ENCODE measurements at places on chromosomes 1 and 21.

DNA sequence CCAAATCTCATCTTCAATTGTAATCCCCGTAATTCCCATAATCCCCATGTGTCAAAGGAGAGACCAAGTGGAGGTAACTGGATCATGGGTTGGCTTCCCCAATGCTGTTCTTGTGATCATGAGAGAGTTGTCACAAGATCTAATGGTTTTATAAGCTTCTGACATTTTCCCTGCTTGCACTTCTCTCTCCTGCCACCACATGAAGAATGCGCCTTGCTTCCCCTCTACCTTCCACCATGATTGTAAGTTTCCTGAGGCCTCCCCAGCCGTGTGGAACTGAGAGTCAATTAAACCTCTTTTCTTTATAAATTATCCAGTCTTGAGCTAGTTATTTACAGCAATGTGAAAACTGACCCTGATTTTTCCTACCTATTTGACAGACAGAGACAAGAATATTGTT lies 162.5 kb upstream of the SYT6 start:
- DNase-seq, result no peak

DNA sequence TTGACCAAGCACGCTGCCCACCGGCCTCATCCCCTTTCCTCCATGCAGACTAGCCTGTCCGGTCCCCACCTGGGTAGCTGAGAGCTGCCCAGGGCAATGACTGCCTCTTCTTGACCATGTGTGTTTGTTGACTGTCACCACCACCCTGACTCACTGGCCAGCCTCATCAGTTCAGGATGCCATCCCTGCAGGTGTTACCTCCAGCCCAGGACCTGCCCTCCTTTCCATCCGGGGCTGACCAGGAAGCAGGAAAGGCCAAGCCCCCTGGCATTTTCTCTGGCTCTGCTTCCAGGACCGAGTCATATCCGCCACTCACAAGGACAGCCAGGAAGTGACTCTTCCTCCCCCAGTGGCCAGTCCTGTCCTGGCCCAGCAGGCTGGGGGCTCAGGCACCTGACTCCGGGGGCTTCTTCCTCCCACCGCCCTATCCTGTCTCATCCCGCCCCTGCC lies 17.1 kb downstream of the EPHA2 start:
- no peak for DNase-seq

GRCh38 chr1:235047331-235047871 lies 81.2 kb downstream of the TOMM20 start:
- no peak for DNase-seq

DNA sequence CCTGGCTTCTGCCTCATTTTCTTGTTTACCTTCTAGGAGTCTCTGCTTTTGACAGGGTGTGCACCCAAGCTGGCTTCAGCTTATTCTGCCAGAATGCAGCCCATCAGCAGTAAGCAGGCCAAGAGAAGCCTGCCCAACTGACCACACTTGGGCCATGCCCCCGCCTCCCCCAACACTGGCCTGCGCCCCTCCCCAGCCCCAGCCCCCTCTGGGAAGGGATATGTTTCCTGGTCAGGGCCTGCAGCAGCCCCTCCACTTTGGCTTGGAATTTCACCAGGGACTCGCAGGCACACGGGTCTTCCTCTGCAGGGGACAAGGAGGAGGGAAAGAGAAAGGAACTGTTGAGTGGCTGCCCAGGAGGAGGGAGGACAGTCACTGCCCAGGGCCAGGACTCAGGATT lies 9.4 kb downstream of the MATN1 start:
- DNase-seq, result no peak

DNA sequence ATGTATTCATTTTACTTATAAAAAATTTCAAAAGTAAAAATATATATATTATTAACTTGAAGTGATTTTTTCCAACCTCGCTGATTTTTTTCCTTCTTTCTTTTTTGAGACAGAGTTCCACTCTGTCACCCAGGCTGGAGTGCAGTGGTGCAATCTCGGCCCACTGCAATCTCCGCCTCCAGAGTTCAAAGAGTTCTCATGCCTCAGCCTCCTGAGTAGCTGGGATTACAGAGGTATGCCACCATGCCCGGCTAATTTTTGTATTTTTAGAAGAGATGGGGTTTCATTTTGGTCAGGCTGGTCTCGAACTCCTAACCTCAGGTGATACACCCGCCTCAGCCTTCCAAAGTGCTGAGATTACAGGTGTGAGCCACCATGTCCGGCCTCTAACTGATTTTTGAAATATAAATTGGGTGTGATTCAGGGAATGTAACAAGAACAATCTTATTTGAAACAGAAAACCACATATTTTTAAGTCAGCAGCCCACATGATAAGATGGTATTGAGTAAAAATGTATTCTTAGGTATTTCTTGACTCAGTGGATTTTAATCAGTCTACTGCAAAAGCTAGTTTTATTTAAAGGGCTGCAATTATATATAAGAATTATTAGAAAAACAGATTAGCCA lies 30.0 kb downstream of the ZBTB8B start:
- DNase-seq, result no peak

- no peak for DNase-seq
These were observed 84.1 kb upstream of the C21orf91 start for GRCh38 chr21:17903029-17903806.

GRCh38 chr1:147162093-147162492 lies 10.2 kb downstream of the PRKAB2 start:
- no peak for DNase-seq

GRCh38 chr21:32392299-32392879 lies 423 bp downstream of the URB1 start:
- DNase-seq, result peak; percentile 7

GRCh38 chr1:26075421-26076144 lies 8.2 kb upstream of the TRIM63 start:
- no peak for DNase-seq

DNA sequence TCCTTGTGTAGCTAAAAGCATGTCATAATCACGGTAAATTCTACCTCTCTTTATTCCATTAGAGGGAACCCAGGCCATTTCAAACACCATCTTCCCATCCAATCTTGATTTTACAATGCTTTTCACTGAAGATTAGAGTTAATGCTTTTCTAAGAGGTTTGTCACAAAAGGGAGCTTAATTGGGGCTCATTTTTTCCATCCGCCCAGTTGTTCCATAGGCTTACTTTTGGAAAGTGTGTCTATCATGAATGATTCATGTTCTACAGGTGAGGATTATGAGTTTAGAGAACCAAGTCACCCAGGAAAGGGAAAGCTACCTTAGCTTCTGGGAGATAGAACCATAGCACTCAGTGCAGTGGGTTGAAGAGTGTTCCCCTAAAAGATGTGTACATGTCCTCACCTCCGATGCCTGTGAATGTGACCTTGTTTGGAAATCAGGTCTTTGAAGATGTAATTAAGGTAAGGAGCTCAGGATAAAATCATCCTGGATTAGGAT lies 286.9 kb upstream of the RUNX1 start:
- no peak for DNase-seq

DNA sequence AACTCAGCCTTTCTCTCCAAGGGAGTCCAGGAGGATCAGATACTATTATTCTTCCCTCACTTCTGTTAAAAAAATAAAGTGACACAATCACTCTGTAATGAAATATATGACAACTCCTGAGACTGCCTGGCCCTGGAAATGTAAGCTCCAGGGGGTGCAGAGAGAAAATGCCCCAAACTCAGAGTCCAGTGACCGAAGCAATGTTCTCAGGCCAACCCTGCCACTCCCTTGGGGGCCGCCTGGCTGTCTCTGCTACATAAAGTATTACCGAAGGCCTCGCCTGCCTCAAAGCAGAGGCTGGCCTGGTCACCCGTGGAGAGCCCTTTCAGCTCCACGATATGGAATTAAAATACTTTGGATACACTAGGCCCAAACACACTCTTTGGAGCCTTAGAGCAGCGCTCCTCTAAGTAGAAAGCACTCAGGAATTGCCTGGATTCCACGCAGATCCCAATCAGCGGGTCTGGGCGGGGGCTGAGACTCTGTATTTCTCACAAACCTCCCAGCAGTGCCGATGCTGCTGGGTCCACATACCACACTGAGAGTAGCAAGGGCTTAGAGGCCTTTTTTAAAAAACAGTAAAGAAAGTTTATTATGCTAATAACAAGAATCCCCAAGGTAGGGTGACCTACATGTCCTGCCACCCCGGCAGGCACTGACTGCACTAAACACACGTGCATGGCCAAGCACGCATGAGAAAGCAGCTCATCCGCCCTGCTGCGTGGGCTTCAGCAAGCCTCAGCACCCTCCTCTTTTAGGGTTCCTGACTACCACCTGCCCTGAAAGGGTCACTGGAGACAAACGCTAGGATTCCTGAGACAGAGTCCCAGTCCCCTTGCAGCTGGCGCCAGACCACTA lies 31.1 kb downstream of the TMCO4 start:
- no peak for DNase-seq

GRCh38 chr1:60848583-60849188 lies 233.7 kb upstream of the NFIA start:
- no peak for DNase-seq

GRCh38 chr1:173297798-173298391 lies 90.8 kb upstream of the TNFSF4 start:
- DNase-seq, result no peak

DNA sequence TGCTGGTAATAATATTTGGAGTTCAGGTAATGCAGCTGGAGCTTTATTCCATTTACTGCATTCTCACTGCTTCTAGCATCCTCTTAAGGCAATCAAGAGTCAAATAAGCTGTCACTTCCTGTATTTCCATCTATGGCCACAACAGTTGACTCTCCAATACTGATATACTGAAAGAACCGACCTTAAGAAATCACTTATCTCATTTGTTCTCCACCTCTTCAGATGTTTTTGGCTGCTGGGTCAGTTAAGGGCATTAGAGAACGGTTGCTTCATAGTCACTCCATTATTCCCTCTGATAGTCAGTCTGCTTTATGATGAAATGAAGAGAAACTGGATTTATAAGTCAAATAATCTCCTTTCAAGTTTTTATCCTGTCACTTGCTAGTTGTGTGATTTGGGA lies 14.2 kb upstream of the RGS4 start:
- DNase-seq, result no peak

- DNase-seq, result no peak
These were observed 88.3 kb downstream of the TPR start for GRCh38 chr1:186286615-186287315.

DNA sequence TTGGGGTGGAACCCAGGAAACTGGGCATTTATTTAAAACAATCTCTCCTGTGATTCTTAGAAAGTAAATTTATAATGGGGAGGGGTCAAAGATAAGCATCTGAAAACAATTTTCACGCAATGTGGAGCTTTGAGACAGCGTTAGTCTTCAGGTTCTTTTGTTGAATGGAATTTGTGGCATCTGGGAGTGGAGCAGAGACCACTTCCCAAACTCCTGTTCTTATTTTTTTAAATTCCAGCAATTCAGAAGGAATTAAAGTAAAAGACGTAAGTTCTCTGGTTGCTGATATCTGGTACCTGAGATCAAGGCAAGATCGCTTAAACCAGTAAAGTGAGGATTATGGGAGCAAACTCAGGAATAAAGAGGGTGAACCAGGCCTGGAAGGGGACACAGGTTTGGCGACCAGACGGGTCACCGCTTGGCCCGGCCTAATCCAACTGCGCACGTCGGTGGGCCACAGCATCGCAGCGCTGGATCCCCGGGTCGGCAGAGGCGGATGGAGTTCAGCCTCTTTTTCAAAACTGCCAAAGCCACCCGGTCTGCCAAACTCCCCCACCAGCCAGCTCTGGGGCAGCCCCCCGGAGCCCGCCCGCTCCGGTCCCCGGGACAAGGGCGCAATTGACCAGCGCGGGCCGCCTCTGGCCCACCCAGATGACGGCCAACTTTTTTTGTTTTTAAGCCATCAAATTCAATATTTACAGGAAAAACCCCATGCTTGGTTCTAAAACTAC lies 754 bp upstream of the PDPN start:
- no peak for DNase-seq

- DNase-seq, result no peak
These were observed 59.9 kb upstream of the SPOCD1 start for GRCh38 chr1:31875636-31876236.

DNA sequence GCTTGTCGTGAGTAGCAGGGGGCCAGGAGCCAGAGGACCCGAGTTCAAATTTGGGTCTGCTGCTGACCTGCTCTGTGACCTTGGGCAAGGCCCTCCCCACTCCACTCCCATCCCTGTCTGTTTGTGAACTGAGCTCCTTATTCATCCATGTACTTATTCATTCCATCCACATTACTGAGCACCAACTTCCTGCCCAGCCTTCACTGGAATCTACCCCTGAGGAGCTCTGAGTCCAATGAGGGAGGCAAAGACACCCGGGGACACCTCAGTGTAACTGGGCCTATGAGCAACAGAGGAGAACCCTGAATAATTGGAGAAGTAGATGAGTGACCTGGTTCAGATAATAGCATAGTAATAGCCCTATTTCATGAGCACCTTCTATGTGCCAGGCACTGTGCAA lies 8.9 kb downstream of the BSND start:
- no peak for DNase-seq

- no peak for DNase-seq
These were observed 357.0 kb upstream of the NCAM2 start for GRCh38 chr21:20641241-20641640.

- DNase-seq, result no peak
These were observed 218.0 kb upstream of the GALNT2 start for GRCh38 chr1:229848752-229849677.

GRCh38 chr21:45372732-45373355 lies 32.1 kb upstream of the COL18A1 start:
- DNase-seq, result no peak

DNA sequence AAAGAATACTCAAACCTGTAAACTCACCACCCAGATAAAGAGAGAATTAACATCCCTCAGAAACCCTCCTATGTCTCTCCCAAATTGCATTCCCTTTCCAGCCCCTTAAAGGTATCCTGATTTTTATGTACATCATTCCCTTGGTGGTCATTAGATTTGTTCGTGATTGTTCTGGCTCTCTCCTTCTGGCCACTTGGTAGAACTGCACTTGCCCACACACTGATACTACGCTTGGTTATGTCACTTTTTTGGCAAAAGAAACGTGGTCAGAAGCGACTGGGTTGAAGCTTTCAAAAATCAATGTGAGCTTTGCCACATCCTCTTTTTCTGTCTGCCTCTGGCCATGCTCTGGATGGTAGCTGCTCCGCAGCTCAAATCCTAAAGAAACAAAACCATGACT lies 76.3 kb downstream of the KRTAP19-8 start:
- no peak for DNase-seq

DNA sequence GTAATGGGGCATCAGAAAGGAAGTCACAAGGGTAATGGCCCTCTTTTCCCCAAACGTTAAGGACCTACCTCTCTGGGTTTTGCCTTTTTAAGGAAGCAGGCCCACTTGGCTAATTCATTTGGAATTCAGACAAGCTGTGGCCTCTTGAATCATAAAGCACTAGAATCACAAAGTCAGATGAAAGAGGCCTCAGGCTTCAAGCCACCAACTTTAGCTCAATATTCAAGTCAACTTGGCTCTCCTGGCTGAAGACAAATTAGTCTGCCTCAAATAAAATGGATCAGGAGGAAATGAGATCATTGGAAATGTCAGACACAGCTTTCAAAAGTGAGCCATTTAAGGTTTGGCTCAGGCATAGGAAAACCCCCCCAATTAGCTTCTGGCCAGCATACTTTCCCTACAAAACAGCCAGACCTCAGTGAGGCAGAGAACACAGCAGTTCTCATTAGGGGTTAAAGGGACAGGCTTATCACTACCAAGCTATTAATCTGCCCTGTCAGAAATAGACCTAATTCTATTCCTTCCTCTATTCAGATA lies 34.3 kb downstream of the SLC35D1 start:
- DNase-seq, result no peak
